ENCODE measurements at places on chromosomes 4 and X.

DNA sequence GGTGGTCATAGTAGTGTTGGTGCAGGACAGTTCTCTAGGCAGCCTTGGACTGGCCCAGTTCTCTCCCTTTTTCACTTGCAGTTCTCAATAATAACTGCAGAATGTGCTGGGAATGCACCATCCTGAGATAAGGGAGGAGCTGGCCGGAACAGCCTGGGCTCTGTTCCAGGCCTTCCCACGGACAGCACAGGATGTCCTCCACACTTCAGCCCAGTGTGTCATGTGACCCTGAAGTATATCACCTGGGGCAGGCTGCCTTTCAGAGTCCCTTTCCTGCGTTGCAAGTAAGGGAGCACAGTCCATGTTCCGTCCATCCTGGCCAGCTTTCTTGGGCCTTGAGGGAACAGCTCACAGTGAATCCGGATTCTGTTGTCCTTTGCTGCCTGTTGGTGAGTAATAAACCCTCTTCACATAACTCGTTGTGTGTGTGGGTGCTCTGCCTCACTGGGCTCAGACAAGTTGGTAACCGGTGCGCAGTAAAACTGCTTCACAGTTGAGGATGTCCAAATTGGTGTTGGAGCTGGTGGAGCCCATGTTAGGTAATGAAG is 32.3 kb upstream of the BBS12 start:
- peak; percentile 92 for DNase-seq

GRCh38 chr4:74353858-74354257 is 11.1 kb upstream of the EREG start:
- no peak for DNase-seq

DNA sequence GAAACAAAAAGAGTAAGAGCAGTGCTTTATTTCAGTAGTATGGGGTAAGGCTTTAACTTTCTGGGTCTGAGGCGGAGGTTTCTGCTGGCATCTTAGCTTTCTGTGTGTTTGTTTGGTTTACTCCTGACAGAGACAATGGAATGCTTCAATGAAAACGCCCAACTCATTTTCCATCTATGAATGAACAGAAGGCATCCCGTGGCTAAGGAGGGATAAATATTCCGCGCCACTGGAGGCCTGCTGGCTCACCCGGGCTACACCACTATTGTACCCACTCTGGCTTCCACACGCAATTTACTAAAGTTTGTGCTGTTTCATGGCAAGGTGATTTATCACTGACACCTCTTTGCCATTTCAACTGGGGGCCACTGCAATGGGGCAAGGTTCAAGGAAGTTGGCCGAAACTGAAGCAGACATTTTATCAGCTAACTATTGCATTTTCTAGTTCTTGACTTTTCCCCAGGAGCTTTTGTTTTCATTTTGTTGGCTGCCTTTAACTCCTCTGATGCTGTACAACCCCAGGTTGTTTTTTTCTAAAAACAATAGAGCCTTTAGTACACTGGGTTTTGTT is 32.8 kb upstream of the PPARGC1A start:
- DNase-seq, result no peak

GRCh38 chrX:119880552-119881437 is 9.2 kb downstream of the NDUFA1 start:
- peak; percentile 29 for DNase-seq

DNA sequence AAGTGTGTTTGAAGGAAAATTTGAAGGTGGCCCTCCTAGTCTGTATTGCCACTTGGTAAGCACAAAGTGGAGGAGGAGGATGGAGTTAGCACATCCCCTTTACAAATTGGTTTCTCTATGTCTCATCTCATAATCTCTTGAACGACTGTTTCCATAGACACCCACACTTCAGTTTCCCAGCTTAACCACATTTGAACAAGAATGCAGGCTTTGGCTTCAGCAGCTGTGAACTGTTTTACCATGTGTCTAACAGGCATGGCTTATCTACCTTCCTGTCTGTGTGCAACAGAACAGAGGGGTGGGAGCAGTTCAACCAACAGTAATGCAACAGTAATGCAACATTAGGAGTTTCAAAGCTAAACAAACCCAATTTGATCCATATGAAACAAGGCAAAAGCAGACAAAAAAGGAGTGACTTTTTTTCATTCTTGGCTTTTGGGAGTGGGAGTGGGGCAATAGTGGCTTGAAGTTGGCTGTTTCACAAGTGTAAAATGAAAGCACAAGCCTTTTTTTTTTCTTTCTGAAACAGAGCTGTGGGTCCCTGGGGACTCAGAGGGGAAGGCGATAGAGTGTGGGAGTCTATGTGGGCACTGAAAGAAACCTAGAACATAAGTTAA is 108.0 kb downstream of the ITM2A start:
- DNase-seq, result no peak

GRCh38 chr4:138291431-138291830 is 49.3 kb upstream of the SLC7A11 start:
- DNase-seq, result no peak

- DNase-seq, result no peak
These were observed 399.0 kb downstream of the PABPC4L start for GRCh38 chr4:133802359-133803140.

- no peak for DNase-seq
These were observed 53.0 kb upstream of the RAPGEF2 start for GRCh38 chr4:159049780-159050375.

DNA sequence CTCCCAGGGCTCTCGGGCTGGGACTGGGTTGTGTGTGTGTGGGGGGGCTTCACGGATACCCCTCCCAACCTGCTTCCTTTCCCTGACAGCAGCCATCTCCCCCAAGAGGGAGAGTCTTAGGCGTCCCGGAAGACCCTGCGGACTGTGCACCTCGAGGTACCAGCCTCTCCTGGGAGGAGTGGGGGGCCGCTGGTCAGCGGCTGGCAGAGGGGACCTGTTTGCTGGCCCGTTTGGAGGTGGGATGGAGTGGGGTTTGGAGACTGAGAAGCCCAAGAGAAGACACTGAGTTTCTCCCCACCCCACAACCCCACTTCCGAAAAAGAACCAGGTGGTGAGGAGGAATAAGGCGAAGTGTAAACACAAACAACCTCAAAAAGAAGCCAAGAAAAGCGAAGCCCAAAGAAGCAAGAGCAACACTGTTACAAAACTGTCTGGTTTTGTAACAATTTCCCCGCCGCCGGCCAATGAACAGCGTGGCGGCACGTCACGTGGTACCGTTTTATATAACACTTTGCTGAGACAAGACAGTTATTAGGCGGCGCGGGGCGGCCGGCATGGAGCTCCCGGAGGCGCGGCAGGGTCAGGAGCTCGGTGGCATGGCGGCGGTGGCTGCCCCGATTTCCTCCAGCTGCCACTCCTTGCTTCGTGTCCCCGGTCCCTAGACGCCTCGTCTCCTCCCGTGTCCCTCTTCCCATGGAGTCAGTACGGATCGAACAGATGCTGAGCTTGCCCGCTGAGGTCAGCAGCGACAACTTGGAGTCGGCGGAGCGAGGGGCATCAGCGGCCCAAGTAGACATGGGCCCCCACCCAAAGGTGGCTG is at the start of gene LONRF3:
TSS of gene LONRF3 (plus strand) at position 531 of the 820 bp plus-strand sequence. CDS start at position 694, 163 bp downstream.
- DNase-seq, result no peak

DNA sequence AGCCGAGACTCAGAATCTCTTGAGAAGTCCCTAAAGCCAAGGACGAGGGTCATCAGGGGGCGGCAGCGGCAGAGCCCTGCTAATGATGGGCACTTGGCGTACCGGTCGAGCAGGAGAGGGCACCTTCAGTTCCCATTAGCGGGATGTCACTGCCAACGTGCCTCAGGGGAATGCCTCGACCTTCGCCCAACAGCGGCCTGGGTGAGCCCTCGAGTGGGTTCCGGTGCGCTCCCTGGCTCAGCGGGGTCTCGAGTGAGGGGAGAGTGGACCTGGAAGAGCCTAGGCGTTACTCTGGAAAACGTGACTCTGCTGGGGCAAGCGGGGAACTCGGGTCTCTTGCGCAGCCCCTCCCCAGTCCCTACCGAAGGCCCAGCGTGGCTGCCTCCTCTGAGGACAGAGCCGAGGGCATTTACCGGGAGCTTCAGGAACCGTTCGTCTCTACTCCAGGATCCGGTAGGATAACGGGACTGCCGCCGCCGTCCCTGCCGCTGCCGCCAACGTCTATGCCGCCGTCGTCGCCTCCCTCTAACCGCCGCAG is 36.9 kb downstream of the PGRMC1 start:
- no peak for DNase-seq

- peak; percentile 1 for DNase-seq
These were observed 27.0 kb downstream of the SH2D1A start for GRCh38 chrX:124373348-124373747.

- peak; percentile 97 for DNase-seq
These were observed 24.7 kb upstream of the EPGN start for GRCh38 chr4:74283614-74284013.

DNA sequence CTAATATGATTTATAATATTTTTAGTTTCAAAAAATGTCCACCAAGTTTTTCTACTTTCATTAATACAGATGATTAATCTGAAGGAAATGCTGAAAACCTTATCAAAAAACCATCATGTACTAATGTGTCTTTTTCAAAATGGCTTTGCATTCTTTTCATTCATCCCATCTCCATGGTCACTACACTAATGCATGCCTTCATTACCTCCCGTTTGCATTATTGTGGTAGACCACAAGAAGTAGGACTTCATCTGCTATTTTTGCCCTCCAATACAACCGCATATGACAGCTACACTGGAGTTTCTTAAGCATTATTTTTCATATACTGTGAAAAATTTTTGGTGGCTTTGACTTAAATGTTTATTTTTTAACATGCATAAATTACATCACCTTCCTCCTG is 37.9 kb upstream of the FSTL5 start:
- no peak for DNase-seq

DNA sequence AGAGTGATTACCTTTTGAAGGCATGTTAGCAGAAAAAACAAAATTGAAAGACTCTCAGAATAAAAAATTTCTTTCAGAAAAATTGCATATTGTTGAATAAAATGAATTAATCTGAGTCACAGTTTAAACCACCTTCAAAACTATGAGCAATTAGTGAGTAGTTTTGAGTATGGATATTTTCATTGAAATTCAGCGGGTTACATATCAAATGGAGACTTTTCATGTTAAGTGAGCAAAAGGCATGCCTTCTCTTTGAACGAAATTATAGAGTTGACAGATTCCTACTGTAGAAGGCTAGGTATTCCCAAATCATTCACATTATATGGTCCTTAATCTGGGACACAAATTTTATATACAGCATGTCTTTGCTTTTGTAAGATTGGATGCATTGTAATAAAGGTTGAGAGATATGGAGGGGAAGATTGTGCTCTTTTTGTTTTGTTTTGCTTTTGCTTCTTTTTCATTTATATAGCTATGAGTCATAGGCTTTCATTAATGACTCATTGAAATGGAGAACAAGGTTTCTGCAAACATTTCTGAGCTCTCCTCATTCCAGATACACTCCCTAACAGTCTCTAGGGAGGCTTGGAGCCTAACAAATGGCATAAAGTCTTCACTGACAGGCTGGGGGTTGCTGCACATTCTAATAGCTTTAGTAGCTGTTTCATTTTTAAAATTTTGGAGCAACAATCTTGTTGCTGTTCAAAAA is 21.6 kb downstream of the PCDH18 start:
- DNase-seq, result peak; percentile 58

GRCh38 chr4:81214144-81214880 is 710 bp downstream of the PRKG2 start:
- DNase-seq, result peak; percentile 41

- DNase-seq, result no peak
These were observed 10.2 kb upstream of the ATP6AP2 start for GRCh38 chrX:40570346-40571093.

GRCh38 chr4:165472943-165473676 is 94.3 kb downstream of the CPE start:
- DNase-seq, result no peak

DNA sequence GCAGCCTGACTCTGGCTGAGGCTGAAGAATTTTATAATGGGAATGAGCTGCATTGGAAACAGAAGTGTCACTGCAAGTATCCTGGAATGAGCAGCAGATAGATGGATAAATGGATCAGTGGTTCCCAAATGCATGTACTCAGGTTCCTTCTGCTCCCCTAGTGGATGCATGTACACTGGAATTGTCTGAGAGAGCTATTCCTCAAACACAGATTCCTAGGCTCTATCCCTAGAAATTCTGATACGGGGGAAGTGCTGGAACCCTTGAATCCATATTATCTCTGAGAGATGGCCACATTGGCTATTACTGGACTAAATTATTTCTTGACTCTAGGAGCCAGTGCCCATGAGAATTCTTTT is 64.8 kb downstream of the TMEM131L start:
- DNase-seq, result no peak

DNA sequence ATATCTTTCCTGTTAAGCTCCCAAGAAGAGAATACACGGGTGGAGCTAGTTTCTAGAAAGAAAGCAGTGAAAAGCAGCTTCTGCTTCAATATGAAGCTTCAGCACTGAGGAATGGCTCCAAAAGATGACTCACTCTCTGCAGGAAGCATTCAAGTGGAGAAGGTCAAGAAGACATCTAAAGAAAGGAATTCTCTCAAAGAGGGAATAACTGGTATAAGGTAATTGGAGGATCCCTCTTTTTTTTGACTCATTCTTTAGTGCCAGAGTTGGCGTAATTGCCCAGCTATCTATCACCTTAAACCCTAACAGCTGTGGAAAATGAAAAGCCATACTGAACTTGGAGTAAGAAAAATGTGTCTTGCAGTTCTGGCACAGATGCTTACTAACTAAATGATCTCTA is 3.5 kb downstream of the EDA2R start:
- peak; percentile 46 for DNase-seq

GRCh38 chr4:47209833-47210232 is 178.5 kb downstream of the GABRB1 start:
- DNase-seq, result peak; percentile 82

GRCh38 chr4:21032089-21032645 is 331.9 kb downstream of the PACRGL start:
- no peak for DNase-seq

GRCh38 chr4:101066626-101067170 is 280.6 kb downstream of the PPP3CA start:
- no peak for DNase-seq

GRCh38 chrX:68826113-68826980 is 2.5 kb upstream of the EFNB1 start:
- no peak for DNase-seq

- DNase-seq, result no peak
These were observed 111.7 kb downstream of the RNF150 start for GRCh38 chr4:141021397-141022110.

GRCh38 chrX:120456973-120457372 is 12.1 kb downstream of the LAMP2 start:
- peak; percentile 64 for DNase-seq

DNA sequence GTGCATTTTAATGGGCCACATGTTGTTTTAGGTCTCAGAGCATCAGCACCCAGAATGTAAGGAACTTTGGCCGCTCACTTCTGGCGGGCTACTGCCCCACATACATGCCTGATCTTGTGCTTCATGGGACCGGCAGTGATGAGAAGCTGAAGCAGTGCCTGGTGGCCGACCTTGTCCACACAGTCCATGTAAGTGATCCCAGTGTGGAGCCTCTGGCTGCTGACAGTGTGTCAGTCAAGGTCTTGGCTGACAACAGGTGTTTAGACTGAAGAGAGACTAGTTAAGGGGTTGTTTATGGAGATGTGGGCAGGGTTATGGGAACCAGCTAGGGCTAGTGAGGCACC is 101.4 kb downstream of the FNIP2 start:
- no peak for DNase-seq

GRCh38 chr4:121155893-121156292 is 8.2 kb downstream of the TNIP3 start:
- DNase-seq, result peak; percentile 67

- DNase-seq, result no peak
These were observed 13.9 kb upstream of the PCDH19 start for GRCh38 chrX:100424012-100424411.
